ENCODE measurements at places on chromosomes 5 and 9.

DNA sequence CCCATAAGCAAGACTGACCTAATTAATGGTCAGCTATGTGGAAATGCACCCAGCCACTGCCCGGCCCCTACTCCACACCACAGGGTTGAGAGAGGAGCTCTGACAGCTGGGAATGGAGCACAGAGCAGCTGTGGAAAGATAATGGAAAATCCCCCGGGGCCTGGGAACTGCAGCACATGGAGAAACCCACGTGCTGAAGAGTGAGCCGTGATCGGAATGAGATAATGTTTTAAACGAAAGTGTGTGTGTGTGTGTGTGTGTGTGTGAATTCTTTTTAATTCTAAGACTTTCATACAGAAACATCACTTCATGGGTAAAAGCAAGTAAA is 13.1 kb upstream of the SLC12A7 start:
- H3K36me3 ChIP-seq: no peaks in the 10 kb centered on the region
- H3K4me3 ChIP-seq: no peak overlapping the region
- no peak for DNase-seq
- H3K27me3 ChIP-seq: peaks cover 49% of the 10 kb centered on the region

DNA sequence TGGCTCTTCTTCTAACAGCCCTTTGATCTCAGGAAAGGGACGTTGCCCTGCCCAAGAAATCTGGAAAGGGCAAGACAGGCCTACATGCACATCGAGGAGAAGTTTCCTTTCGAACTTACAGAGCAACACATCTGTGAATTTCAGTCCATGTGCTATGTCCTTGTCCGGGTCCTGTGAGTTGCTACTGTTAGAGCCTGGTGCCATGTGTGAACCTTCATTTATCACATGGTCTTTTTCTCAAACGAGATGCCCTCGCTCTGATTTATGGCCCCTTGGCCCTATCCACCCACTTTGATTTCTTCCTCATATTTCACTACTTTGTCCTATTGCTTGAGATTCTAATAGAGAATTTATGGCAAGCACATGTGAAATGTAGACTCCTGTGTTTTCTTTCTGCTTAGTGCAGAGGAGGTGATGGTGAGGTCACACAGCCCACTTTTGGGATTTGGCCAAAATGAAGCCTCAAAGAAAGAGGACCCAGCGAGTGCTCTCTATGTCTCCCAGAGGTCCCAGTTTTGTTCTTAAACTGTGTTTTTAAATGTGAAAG is 153.1 kb downstream of the SNCAIP start:
- H3K4me1 ChIP-seq: no peaks in the 10 kb centered on the region
- no peak for DNase-seq
- H3K27me3 ChIP-seq: no peaks in the 10 kb centered on the region
- no peak overlapping the region for H3K4me3 ChIP-seq
- H3K36me3 ChIP-seq: no peaks in the 10 kb centered on the region

DNA sequence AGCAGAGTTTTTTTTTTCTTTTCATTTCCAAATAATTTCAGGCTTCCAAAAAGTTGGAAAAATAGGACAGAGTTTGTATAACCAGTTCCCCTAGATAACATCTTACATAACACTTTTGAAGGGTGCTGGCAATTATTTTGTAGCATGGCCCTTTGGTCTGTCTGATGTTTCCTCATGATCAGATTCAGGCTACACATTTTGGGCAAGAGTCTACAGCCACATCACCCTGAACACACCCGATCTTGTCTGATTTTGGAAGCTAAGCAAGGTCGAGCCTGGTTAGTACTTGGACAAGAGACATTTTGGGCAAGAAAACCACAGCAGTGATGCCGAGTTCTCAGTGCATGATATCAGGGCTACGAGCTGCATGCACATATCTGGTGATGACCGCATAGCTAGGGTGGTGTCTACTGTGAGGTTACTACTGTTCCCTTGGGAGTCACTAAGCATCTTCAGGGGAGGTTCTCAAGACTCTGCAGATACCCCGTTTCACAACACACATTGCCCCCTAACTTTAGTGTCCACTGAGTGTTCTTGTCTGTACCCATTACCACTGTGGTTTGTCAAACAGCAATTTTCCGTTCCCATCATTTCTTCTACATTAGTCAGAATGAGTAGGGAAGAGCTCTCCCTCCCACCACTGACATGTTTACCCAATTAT is 86.2 kb downstream of the TTC39B start:
- no peak overlapping the region for H3K4me3 ChIP-seq
- H3K27me3 ChIP-seq: no peaks in the 10 kb centered on the region
- H3K4me1 ChIP-seq: no peaks in the 10 kb centered on the region
- DNase-seq: no peak
- H3K27ac ChIP-seq: no peak overlapping the region
- H3K36me3 ChIP-seq: peaks cover 10% of the 10 kb centered on the region

DNA sequence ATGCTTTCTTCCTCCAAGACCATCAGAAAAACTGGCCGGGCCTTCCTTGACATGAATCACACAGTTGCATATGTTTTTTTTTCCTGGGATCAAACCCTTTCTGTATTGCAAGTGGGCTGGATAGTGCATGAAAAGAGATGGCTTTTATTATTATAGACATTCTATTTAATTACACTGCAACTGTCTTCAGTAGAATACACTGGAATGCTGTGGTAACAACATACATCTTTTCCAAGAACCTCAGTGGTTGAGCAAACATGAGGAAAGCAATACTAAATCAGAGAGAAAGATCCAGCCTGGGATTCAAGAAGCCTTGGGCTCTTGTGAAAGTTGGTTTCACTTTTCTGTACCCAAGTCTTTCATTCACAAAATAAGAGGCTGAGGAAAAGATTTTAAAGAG is 193.0 kb downstream of the DMAC1 start:
- H3K27ac ChIP-seq: no peak overlapping the region
- H3K36me3 ChIP-seq: no peaks in the 10 kb centered on the region
- H3K4me3 ChIP-seq: no peak overlapping the region
- H3K27me3 ChIP-seq: no peaks in the 10 kb centered on the region

DNA sequence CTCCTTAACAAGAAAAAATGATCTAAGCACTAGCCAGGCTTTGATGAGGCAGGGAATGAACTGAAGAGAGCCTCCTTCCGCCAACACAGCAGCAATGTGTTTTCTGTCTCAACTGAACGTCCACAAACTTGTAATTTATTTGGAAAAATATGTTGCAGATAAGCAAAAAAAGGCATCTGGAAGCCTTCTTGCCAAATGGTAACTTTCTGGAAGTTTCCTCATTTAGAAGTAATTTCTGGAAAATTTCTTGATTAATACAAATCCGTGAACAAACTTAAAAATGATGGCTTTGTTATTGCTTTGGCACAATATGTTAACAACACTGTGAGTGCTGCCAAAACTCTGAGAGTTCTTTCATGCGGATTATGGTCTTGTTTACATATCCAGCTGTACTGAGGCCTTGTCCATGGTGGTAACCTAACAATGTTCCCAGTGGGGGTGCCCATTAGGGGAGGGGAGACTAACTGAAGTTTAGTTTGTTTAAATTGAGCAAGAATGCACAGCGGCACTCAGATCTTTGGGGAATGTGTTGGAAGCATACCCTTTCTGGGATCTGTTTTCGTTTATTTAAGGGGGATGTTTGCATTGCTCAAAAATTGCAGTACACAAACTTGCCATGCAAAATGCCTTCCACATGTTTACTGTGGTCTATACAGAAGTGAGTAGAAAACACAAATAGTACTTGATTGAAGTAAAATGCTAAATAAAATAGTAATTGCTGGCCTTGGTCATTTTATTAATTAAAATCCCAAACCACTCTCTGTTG is 334.7 kb downstream of the NR2F1-AS1 start:
- H3K27me3 ChIP-seq: no peaks in the 10 kb centered on the region
- H3K36me3 ChIP-seq: no peaks in the 10 kb centered on the region
- H3K4me3 ChIP-seq: no peak overlapping the region
- no peak overlapping the region for H3K27ac ChIP-seq
- no peak for DNase-seq

- no peak overlapping the region for H3K4me3 ChIP-seq
- H3K27ac ChIP-seq: no peak overlapping the region
- no peak for DNase-seq
- H3K27me3 ChIP-seq: no peaks in the 10 kb centered on the region
- no peaks in the 10 kb centered on the region for H3K36me3 ChIP-seq
- no peaks in the 10 kb centered on the region for H3K4me1 ChIP-seq
These were observed 87.4 kb downstream of the HAPLN1 start for GRCh38 chr5:83633285-83633684.

DNA sequence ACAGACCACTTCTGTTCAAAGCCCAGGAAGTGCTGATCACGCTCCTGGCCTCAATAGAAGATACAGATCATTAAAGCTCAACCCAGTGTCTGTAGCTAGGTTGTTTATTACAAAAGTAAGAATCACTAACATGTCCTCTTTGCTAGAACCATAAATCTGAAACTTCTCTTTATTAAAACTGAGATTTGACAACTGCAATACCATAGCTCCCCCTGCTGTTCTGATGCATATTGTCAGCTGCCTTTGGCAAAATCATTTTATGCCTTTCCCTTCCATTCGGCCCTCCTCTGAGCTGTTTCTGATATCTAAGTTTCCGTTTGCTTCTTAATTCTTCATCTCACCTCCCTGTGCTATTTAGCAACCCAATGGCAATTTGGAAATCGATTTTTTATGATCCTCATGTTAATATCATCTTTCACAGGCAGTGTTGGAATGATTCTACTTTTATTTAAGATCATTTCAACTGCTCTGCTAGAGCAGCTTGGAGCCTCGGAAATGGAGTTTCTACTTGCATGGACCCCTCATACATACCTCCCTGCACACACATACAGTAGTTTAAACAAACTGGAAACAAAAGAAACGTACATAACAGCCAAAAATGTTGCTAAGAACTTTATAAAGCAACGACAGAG is 998.8 kb downstream of the MAT2B start:
- no peak overlapping the region for H3K27ac ChIP-seq
- H3K27me3 ChIP-seq: no peaks in the 10 kb centered on the region
- no peak overlapping the region for H3K4me3 ChIP-seq
- DNase-seq: no peak
- no peaks in the 10 kb centered on the region for H3K36me3 ChIP-seq

GRCh38 chr5:37757980-37758582 is 81.8 kb downstream of the GDNF start:
- H3K4me1 ChIP-seq: no peaks in the 10 kb centered on the region
- H3K27ac ChIP-seq: no peak overlapping the region
- no peak for DNase-seq
- H3K36me3 ChIP-seq: peaks cover 10% of the 10 kb centered on the region

- H3K27ac ChIP-seq: no peak overlapping the region
- H3K36me3 ChIP-seq: no peaks in the 10 kb centered on the region
- H3K4me1 ChIP-seq: no peaks in the 10 kb centered on the region
These were observed 26.0 kb upstream of the SPATA31D4 start for GRCh38 chr9:81902196-81902595.

GRCh38 chr5:74063346-74063745 is 437.4 kb downstream of the ARHGEF28 start:
- no peaks in the 10 kb centered on the region for H3K36me3 ChIP-seq
- no peaks in the 10 kb centered on the region for H3K4me1 ChIP-seq
- H3K4me3 ChIP-seq: no peak overlapping the region
- no peaks in the 10 kb centered on the region for H3K27me3 ChIP-seq
- DNase-seq: no peak
